ENCODE measurements at places on chromosomes 7 and 10.

DNA sequence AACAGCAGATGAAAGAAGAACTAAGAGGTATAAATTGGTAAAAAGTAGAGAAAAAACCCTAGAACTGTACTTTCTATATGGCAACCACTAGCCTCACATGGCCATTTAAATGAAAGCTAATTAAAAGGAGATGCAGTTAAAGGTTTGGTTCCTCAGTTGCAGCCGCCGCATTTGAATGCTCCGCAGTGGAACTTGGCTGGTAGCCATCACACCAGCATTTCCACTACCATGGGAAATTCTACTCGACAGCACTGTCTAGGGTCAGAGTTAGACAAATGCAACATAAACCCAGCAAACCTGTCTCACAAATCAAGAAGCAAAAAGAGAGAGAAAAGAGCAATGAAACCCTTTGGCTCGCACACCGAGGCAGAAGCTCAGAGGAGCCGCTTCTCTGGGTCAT lies 29.7 kb downstream of the VIPR2 start:
- DNase-seq = no peak

DNA sequence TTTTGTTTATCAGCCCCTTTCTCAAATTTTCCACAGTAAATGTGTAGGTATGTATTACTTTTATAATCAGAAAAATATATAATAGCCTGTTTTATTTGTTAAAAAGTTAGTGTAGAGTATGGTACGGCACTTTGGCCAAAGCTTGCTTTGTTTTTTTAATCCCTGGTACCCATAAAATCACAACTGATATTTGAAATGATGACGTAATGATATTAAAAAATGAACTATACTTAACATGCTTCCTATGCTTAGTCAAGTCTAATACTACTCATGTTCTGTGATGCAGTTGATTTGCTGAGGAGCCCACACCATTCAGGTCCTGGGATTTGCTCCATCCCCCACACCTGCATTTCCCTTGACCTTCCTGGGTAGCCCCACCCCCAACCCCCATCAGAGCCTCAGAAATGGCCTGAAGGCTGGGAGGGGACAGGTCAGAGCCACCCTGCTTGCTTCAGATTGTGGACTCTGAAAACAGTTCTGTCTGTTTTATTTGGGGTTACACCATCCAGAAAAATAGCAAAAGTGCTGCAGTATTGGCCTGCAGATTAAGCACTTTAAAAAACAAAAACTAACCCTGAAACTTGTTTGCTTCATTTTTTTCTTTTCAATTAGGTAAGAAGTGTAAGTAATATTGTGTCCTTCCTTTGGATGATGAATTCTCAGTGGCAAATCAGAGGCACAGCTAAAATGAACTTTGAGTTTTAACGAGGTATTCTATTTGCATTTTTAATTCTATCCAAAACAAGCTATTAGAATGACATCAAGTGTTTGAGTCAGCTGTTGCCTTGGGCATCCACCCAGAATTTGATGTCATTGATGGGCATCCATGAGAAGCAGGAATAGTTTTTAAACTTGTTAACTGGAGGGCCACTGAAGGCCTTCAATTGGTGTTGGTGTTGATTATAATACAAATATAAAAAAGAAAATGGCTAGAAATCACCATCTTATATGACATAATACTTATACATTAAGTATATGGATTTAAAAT lies 23.3 kb downstream of the PLCE1 start:
- no peak for DNase-seq

DNA sequence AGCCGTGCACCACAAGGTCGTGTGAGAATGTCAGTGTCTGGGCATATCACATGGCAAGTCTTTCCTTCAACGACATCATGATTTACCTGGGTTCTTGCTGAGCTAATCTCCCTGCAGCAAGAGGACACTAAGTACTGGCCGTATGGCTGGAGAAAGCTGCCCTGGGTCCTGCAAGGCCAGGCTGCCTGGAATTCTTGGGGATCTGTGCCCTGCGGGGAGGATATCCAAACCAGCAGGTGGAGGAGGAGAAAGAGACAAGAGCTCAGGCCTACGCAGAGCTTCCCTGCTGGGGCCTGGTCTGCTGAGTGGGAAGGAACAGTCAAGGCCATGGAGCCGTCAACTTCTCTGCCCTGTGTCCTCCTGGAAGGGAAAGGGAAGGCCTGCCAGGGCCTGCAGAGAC lies 552.6 kb downstream of the LRMDA start:
- no peak for DNase-seq

DNA sequence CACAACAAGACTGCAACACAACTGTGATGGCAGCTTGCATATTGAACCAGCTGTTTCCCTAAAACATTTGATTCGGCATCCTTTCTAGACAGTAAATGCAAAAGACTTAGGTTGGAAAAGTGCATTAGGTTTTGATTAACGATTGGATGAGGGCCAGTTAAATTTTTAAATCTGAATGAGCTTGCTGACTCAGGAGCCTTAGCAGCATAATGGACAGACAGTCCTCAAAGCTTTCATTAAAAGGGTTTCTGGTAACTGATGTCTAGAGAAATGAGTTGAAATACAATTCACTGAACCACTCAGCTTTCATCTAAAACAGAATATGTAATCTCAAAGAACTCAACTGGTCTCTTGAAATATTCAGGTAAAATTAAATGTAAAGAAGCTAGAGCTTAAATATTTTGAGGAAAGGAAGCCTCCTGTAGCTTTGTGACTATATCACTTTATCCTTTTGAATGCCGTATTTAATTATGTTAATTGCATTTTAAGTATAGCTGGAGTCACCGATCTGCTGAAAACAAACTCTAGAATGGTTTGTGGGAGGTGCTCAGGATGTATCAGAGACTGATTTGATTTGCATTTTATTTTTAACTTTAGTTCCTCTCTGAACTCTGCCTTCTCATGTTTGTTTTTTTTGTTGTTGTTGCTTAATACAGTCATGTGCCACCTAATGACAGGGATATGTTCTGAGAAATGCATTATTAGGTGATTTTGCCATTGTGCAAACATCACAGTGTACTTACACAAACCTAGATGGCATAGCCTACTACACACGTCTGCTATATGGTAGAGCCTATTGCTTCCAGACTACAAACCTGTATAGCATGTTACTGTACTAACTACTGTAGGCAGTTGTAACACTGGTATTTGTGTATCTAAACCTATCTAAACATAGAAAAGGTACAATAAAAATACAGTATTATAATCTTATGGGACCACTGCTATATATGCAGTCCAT lies 29.2 kb upstream of the ATRNL1 start:
- no peak for DNase-seq

DNA sequence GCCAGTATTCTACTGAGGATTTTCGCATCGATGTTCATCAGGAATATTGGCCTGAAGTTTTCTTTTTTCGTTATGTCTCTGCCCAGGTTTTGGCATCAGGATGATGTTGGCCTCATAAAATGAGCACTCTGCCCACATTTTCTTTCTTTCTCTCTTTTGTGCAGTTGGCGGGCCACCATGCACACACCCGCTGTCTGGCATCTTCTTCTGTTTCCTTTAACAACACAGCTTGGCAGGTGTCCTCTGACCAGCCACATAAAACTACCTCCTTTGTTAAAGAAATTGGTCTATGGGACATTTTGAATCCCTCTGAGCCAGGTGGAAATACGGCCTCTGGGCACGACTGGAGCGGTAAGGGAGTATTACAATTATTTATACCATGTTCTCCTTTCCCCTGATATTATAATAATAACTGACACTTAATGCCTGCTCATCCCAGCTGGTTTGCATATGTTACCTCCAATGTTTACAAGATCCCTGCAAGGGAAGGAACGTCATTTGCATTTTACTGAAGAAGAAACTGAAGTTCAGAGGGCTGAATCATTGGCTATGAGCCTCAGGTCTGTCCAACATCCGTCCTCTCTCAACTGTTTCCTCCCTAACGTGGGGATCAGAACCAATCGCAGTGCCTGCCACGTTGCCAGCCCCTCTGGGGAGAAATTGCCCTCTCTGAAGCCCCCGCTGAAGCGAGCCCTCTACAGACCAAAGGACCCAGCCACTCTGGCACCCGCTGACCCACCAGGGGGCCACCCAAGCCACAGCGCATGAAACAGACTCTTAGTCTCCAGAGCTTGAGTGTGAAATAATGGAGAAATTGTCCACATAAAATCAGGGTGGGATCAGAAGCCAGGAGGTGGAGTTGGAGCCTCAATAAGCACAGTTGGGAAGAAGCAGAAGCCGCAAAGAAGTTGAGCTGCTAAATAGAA lies 125.0 kb upstream of the FOXK1 start:
- DNase-seq = no peak

DNA sequence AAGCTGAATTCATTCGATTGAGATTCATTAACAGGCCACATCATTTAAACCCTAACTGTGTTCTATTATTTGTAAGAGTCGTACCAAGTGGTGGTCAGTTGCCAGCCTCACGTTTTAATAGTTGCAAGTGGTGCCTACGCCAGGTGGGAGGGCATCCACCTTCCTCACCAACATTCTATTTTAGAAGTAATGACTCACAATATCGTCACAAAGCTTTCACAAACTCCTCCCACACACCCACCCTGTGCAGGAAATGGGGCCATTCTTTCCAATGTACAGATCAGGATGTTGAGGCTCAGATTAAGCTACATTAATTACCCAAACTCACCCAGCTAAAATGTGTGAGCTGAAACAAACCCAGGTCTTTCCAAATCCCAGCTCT lies 77.3 kb upstream of the SAMD8 start:
- DNase-seq = no peak

DNA sequence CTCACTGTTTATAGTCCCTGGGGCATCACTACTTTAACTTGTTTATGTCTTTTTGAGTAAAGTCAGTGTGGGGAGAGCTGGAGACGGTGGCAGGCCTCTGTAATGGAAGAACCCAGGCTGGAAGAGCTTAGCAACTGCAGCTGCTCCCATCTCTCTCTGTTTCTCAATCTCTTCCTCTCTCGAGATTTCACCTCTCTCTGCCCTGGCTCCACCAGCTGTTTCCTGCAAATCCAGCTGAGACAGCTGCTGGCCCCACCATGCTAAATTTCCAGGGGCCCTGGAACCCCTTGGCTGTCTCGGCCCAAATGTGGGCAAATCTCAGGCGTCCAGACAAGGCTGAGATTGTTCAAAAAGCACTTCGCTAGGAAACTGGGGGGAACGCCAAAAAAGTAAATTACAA lies 25.8 kb upstream of the SLF2 start:
- DNase-seq = no peak

DNA sequence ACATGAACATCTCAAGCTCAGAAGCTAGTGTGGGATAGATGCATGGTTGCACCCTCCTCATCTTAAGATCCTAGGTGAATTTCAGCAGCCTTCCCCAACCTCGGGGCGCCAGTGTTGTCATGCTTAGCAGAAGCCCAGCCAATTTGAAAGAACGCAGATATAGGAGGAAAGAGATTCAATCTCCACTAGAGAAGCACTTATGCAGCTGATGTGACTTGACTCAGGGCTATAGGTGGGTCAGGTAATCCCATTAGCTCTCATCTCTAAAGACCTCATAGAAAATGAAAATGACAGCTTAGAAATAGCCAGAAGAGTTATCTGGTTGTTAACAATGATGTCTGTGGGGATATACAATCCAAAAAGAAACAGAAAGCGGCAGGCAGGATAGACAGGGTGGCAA lies 310.5 kb downstream of the GPAM start:
- no peak for DNase-seq

- no peak for DNase-seq
These were observed 16.7 kb upstream of the SPOCK2 start for GRCh38 chr10:72105098-72105475.

DNA sequence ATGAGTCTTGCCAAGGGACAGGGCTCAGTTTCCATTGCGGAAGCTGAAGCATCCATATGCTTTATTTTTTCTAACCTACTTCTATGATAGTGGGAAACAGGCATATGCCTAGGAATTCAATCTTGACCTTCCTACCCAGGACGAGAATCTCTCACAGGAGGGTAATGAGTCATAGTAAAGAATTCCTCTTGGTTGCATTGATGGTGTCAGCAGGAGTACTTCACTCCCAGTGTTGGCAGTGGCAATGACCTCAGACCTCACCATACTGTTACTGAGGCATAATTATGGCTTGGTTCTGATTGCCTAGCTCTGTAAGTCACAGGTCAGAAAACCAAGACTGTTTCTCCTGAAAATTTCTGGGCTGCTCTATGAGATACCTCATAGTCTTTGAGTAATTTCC lies 552.9 kb downstream of the ARL4A start:
- DNase-seq = no peak

GRCh38 chr10:81848931-81849330 lies 26.1 kb upstream of the NRG3 start:
- no peak for DNase-seq

DNA sequence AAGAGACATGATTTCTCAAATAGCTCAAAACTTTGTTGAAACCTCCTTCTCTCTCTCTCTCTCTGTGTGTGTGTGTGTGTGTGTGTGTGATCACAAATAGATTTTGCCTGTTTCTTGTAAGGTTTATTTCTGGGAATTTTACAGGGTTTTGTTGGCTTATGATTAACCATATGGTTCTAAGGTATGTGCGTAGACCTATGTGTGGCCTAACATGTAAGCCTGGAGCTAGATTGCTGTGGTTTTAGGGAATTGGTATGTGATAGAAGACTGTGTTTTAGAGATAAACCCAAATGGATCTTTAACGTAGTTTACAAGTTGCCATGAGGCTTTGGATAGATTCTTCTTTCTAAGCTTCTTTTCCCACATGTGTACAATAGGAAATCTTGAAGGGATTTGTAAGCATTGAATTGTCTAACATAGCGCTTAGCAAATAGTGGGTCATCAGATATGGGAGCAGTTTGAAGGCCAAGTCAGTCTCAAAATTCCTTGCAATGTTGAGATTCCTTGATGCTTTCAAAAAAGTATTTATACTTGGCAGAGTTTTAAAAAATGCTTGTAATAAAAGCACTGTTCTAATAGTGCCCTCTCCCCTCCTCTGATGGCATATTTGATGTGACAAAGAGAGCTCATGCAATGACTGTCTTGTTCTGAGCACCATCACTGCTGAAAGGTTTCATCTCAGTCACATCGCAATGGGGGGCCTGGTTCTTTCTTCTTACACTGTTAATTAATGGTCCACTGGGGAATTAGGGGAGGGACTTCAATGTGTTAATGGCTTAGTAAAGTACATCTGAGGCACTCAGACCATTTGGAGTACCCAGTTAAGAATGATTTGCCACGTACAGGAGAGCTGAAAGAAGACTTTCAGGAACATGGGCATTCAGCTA lies 118.2 kb downstream of the SNX10 start:
- DNase-seq = no peak

DNA sequence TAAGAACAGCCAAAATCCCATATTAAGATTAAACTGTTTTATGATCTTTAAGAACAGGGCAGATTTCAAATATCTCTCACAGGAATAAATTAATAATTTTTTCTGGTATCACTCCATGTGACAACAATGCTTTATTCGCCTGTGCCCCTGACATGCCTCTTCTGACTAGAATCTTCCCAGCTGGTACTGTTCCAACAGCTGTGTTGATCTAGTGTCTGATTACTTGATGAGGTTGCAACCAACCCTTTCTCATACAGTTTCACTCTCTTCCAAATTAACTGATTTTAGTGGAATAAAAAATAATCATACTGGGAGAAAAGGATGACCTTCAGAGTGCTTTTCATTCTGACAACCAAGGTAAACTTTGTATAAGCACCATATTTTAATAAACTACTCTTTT lies 151.9 kb downstream of the CHRM2 start:
- no peak for DNase-seq

- DNase-seq = no peak
These were observed 14.5 kb downstream of the C7orf57 start for GRCh38 chr7:48049850-48050249.

GRCh38 chr10:58972576-58973234 lies 203.7 kb upstream of the PHYHIPL start:
- no peak for DNase-seq

- DNase-seq = no peak
These were observed 58.8 kb upstream of the ZNF804B start for GRCh38 chr7:88700725-88701124.
